Activated naive CD4-positive, alpha-beta T cell treated with anti-CD3 and anti-CD28 coated beads, Interleukin-2, amount 50 U/mL, for 16 hours (primary cell): ENCODE measurements at places on chromosomes 3 and 15.

GRCh38 chr3:139481116-139481515 is 4.8 kb upstream of the RBP2 start:
- no peak for DNase-seq

DNA sequence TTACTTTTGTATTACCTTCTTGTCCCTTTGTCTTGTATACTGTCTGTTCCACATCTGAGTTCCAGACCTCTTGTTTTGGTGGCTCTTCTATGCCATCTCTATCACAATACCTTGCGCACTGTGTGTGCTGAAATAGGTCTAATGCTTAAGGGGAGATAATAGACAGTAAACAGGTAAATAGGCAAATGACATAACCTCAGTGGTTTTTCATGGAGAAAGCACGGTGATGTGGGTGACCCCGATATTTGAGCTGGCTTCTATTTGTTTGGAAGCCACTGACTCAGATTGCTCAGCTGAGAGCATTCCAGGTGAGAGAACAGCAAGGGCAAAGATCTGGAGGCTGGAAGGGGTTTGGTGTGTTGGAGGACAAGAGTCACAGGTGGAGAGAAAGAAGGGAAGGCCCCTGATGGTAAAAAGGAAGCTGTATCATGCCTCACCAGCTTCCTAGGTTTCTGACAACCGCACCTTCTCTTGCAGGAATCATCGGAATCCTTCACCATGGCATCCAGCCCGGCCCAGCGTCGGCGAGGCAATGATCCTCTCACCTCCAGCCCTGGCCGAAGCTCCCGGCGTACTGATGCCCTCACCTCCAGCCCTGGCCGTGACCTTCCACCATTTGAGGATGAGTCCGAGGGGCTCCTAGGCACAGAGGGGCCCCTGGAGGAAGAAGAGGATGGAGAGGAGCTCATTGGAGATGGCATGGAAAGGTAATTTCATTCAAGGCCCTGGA is 795 bp downstream of the MCM2 start:
- DNase-seq = no peak

- DNase-seq = no peak
These were observed 17.9 kb upstream of the SQOR start for GRCh38 chr15:45616901-45617323.

DNA sequence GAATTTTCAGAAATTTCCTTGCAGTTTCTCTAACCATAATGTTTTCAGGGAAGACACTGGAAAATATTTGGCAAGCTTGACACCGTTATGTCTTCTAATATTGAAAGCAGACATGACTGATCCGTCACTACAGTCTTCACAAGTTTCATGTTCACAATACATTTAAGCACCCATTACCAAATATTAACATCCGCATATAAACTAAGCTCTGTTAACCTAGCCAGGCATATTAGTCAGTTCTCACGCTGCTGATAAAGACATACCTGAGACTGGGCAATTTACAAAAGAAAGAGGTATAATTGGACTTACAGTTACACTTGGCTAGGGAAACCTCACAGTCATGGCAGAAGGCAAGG is 162.7 kb upstream of the LYSMD4 start:
- no peak for DNase-seq

GRCh38 chr3:75396316-75396802 is 267.8 kb upstream of the FRG2C start:
- DNase-seq = no peak

DNA sequence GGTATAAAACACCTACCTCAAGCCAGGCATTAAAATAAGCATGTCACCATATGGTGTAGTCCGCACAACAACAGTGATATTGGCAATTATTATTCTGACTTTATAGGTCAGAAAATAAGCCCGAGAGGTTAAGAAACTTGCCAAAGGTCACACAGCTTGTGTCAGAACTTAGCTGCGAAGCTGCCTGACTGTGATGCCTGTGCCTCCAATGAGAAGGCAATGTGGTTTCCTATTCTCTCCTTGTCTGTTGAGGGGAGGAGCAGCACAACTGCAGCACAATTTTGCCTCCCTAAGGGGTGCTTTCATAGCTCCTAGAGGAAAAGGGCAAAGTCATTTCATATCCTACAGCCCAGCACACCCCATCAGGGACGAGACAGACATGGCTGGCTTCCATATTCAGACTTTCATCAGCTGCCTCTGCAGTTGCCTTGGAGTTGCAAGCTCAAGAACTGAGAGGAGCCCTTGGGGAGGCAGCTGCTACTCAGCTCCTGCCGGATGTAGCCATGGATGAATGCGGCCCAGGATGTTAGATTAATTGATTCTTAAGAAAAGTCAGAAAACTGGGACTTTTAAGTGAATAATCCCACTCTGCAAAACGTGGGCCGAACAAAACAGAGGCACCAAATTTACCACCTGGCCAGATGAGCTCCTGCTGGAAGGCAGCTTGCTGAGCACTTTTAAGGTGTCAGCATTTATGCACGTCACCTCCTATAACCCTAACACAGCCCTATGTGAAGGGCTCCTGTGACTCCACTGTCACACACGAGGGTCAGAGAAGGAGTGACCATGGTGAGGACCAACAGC is 38.5 kb downstream of the MYO5C start:
- no peak for DNase-seq

DNA sequence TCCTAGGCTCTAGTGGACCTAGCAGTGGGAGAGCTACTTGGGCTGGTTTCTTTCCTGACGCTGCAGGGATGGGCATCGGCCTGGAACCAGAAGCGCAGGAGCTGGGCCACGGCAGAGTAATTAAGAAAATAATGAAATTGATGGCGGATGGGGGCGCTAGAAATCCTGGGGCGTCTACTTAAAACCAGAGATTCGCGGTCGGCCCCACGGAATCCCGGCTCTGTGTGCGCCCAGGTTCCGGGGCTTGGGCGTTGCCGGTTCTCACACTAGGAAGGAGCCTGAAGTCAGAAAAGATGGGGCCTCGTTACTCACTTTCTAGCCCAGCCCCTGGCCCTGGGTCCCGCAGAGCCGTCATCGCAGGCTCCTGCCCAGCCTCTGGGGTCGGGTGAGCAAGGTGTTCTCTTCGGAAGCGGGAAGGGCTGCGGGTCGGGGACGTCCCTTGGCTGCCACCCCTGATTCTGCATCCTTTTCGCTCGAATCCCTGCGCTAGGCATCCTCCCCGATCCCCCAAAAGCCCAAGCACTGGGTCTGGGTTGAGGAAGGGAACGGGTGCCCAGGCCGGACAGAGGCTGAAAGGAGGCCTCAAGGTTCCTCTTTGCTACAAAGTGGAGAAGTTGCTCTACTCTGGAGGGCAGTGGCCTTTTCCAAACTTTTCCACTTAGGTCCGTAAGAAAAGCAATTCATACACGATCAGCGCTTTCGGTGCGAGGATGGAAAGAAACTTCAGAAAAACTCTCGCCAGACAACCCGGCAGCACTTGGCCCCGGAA is 6.1 kb downstream of the SOX14 start:
- DNase-seq = no peak

DNA sequence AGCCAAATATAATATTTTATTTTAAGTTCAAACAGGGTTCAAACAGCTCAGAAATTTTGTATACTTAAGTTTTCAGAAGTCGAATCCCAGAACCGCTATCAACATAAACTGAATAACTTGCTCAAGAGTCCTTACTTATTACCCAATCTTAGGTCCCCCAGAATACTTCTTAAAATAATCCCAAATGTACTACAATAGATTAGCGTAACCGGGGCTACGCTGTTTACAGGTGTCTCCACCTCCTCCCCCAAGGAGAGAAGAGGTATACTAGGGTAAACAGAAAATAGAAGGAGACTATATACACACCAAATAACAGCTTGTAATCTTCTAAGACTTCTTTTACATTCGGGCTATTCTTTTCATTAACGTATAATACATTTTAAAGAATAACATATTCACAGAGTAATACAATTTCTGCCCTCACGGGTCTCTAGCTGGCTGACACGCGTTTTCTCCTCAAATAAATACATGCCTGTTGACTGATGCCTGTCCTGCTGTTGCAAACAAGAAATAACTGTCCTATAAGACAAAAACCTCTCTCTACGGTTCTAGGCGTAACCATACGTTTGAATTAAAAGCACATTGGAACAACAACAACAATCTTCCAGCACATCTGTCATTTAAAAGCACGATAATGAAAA is 1.3 kb downstream of the DENND4A start:
- DNase-seq = no peak

DNA sequence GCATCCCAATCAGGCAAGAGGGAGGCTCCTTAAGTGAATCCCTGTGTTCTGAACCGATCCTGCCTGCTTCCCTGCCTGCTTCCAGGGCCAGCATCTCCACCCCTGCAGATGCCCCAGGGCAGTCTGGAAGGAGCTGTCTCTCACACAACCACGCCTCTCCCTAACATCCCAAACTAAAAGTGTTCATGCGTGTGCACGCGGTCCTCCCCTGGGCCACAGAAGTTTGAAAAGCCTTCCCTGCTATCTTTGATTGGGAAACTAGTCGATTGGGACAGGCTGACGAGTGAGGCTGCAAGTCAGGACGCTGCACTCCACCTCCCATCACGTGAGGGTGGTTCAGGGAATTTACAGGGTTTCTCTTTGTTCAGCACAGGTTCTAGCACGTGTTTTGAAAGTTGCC is 340.9 kb upstream of the ICE2 start:
- DNase-seq = no peak

GRCh38 chr3:114484919-114485318 is 191.1 kb downstream of the TIGIT start:
- no peak for DNase-seq

GRCh38 chr3:185175370-185175987 is 22.6 kb upstream of the C3orf70 start:
- no peak for DNase-seq

- DNase-seq = no peak
These were observed 242.1 kb downstream of the ZIC1 start for GRCh38 chr3:147651107-147651778.

- no peak for DNase-seq
These were observed 46.7 kb upstream of the ABHD2 start for GRCh38 chr15:89041507-89041906.

- DNase-seq = no peak
These were observed 62.2 kb downstream of the CASR start for GRCh38 chr3:122245513-122246174.

GRCh38 chr3:127781411-127782001 is 40.8 kb downstream of the MGLL start:
- DNase-seq = no peak

- peak; percentile 68 for DNase-seq
These were observed 10.9 kb downstream of the TM2D3 start for GRCh38 chr15:101641129-101641764.

DNA sequence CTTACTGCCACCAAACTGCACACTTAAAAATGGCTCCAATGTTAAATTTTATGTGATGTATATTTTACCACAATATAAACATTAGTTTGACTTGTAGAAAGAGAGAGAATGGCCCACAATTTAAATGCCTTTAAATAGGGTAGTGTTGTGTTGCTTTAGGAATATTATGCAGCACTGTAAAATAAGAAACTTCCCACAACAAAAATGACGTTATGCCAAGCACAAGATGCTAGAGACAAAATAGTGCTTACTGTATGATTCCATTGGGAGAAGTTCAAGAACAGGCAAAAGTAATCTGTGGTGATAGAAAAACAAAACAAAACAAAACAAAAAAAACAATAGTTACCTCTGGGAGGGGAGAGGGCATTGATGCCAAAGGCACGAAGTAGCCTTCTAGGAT is 91.3 kb downstream of the MEGF11 start:
- no peak for DNase-seq

DNA sequence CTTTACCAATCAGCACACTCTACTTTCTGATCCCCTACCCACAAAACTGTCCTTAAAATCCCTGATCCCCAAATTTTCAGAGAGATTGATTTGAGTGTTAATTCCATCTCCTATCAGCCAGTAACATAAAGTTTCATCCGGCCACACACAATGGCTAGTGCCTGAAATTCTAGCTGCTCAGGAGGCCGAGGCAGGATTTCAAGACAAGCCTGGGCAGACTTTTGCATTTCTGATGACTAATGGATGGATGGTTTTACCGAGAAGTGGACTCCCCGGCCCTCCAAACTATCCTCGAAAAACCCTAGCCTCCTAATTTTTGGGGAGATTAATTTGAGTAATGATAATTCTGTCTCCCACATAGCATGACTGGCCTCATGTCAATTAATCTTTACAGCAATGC is 269.8 kb upstream of the POU1F1 start:
- DNase-seq = no peak

GRCh38 chr15:45101749-45102148 is 12.2 kb downstream of the DUOX2 start:
- DNase-seq = no peak

DNA sequence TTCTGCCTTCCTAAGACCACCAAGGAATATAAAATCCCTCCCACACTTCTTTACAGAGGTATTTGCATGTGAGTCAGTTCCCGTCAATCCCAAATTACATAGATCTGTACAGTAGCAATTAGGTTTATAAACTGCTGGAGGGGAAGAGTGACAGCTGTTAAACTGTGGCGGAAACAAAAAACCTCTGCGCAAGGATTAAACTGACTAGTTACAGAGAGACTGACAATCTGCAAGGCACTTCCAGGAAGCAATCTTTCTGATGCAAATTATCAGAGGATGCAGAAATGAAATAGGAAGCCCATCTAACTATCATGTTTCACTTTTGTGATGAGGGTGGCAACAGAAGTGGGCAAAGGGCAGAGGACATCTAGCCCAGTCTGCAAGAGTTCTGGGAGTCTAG is 150.4 kb downstream of the RTP4 start:
- no peak for DNase-seq

GRCh38 chr15:80932989-80933388 is 56.6 kb downstream of the MESD start:
- no peak for DNase-seq

DNA sequence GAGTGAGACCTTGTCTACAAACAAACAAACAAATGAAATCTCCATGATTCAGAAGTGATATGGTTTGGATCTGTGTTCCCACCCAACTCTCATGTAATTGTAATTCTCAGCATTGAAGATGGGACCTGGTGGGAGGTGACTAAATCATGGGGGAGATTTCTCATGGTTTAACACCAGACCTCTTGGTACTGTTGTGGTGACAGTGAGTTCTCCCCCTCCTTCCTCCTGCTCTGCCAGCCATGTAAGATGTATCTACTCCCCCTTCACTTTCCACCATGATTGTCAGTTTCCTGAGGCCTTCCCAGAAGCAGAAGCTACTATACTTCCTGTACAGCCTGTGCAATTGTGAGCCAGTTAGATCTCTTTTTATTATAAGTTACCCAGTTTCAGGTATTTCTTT is 438.4 kb upstream of the THBS1 start:
- no peak for DNase-seq

GRCh38 chr3:134965865-134966481 is 170.9 kb downstream of the EPHB1 start:
- no peak for DNase-seq

DNA sequence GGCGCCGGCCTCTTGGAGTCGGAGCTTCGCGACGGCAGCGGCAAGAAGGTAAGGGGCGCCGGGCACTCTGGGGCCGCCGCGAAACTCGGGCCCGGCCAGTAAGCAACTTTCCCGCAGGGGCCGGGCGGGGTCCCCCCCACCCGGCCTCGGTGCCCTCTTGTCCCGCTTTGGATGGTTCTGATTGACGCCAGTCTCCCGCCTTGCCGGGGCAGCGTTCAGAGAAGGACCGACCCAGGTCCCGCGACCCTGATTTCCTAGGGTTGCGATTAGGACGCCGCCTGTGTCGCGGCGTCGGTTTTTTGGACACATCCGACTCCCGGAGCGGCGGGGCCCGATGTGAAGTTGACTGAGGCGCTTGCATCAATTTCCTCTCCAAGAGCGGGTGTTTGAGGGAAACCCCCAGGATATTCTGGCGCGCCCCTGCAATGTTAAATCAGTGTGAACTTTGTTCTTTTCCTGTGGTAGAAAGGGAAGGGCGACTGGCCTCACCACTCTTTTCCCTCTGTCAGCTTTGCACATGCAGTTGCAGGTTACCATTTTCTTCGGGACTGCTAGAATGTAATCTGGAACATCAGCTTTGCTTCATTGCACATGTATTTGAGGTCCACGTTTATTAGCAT is 755 bp downstream of the PDE8A start:
- DNase-seq = peak; percentile 53

- DNase-seq = no peak
These were observed 57.0 kb upstream of the ZNF148 start for GRCh38 chr3:125431912-125432790.
